ENCODE measurements at places on chromosomes 16 and 17.

DNA sequence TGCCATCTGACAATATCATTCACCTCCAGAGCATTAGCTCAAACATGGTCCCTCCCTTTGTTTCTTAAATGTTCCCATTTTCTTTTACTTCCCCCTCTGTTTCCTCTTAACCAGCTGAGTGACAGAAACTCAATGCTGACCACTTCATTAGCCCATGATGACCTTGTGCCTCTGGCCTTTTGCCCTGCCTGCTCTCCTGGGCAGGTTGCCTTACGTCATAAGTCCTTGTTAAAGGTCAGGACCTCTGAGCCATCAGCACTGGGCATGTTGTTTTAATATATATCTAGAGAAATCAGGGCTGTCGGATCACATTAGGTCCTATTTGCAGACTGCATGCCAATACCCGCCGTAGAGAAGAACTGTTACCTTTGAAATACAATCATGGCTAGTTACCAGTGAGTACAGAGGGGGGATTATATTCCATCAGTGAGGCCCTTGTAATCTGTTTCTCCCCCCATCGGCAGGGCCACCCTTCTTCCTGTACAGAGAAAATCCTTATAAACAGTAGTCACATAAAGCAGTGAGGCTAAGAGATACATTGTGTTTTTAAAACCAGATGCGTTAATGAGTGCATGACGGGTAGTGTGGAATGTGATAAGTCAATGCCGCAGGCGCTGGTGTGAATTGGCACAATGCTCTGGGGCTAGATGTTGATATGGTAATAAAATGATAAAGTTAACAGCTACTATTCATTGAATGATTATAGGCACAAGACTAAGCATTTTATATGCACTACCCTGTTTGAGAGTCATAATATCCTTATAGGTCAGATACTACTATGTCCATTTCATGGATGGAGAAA lies 94.3 kb upstream of the ZFHX3 start:
- DNase-seq: no peak

DNA sequence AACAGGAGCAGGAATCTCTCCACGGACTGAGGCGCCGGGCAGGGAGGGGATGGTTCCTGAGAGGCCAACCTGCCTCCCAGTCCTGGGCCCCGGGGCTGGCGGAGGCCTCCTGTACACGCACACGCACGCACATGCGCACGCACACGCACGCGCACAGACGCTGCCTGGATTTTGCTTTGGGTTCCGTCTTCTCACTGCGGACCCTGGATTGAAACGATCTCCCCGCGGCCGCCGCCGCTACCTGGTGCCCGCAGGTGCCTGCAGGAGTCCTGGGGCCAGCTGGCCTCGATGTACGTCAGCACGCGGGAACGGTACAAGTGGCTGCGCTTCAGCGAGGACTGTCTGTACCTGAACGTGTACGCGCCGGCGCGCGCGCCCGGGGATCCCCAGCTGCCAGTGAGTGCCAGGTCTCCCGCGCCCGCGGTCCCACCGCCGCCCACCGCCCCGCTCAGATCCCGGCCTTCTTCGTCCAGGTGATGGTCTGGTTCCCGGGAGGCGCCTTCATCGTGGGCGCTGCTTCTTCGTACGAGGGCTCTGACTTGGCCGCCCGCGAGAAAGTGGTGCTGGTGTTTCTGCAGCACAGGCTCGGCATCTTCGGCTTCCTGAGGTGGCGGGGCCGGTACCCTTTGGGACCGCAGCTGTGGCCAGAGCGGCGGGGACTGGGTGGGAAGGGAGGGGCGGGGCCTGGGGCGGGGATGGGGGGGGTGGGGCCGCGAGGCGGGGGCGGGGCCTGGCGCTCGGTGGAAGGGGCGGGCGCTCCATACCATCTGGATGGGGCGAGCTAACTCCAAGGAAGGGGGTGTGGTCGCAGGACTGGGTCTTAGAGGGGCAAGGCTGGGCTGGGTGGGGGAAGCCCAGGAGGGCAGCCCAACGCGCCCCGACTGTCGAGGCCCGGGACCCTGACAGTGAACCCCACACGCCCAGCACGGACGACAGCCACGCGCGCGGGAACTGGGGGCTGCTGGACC lies 12.3 kb downstream of the CES4A start:
- DNase-seq: peak; percentile 86

GRCh38 chr17:74274709-74275340 lies 791 bp downstream of the DNAI2 start:
- DNase-seq: no peak

- no peak for DNase-seq
These were observed 1.2 kb downstream of the EPN3 start for GRCh38 chr17:50533720-50534148.

DNA sequence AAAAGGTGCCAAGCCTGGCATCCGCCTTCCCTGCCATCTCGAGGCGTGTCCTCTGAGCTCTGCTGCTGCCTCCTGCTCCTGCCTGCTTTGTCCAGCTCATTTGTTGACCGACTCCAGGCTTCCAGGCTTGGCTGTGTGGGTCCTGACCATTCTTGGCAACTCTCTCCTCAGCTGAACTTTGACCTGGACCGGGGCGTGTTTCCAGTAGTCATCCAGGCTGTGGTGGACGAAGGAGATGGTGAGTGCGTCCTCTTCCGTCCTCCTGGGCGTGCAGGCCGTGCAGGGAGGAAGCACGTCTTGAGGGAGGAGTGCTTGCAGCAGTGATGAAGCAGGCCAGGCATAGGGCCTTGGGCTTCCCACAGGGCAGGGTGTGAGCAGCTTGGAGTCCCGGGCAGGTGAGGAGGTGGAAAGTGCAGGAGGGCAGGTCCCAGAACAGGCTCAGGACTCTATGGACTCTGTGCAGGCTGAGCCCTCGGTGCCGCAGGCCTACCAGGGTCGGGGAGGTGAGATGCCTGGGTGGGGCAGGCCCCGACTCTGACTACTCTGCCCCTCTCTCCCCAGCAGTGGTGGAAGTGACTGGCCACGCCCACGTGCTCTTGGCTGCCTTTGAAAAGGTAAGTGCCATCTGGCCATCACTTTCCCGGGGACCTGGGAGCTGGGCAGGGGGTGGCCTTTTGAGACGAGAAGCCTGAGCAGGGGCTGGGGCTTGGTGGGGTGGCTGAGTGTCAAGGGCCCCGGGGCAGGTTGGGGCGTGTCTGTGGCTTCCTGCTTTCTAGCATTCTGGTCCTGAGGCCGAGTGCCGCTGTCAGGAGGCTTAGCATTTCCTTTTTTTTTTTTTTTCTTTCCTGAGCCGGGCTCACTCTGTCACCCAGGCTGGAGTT lies 28.6 kb upstream of the NUDT16L1 start:
- DNase-seq: peak; percentile 64

DNA sequence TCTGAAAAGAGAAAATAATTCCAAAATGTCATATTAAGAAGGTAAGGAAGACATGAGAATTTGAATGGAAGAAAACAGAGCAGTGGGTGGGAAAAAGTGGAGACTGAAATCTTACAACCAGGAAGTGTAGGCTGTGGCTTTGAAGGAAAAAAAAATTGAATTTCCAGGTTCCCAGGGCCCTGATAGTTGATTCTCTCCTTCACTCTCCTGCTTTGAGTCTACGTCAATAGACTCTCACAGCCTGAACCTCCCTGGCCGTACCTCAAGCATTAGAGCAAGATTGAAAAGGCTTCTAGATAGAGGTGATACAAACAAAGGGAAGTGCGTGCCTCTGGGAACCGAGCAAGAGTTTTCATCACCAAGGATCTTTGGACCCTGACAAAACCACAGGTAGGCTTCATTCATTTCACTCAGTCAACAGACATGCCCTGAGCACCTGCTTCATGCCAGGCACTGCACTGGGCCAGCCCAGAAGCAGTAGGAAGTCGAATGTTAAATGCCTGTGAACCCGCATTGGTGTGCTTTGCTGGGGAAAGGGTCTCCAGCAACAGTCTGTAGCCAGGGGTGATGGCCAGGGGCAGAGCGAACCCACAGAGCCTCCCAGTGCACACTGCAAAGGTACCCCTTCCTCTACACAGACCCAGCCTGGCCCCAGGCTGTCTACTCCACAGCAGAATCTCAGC lies 163.9 kb downstream of the SLC39A11 start:
- DNase-seq: no peak

DNA sequence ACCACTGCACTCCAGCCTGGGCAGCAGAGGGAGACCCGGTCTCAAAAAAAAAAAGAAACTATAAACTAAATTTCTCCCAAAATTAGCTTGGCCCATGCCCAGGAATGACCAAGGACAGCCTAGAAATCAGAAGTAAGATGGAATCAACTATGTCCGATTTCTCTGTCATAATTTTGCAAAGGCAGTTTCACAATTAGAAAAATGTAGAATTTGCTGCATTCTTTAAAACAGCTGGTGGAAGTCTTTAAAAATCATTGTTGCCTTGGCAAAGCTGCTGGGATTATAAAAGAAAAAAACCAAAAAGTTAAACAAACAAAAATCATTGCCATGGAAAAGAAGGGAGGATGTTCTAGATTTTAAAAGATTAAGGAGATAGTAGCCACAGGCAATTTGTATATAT lies 32.4 kb downstream of the WWP2 start:
- no peak for DNase-seq

- DNase-seq: no peak
These were observed 5.7 kb downstream of the QPRT start for GRCh38 chr16:29684679-29685078.

DNA sequence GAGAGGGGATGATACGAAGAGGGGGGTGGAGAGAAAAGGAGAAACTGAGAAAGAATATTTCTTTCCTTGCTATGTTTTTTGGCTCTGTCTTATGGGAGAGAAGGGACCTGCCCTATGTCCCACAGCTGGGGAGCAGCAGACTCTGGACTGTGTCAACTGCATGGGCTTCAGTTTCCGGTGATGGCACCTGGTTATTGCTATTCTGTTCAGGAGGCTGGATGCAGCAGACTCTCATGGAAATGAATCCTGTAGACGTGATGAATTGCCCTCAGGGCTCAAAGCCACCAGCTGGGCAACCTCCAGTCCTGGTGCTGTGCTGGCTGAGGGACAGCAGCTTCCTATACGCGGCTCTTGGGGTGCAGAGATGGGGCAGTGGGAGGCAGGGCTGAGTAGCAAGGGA lies 121.2 kb downstream of the HAPSTR1 start:
- no peak for DNase-seq

DNA sequence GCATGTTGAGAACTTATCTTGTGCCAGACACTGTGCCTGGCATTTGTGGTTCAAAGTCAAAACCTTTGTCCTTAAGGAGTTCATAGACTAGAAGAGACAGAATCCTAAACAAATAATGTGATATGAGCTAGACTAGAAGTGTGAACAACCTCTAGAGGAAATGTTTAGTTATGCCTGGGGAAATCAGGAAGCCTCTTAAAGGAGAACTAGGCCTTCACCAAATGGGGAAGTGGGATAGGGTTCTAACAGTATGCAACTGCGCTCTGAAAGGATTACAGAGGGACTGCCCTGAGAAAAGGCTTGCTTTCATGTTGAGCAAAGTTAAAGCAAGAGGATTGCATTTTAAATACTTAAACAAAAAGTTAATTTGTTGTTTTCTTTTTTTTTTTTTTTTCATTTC lies 4.9 kb downstream of the RUNDC1 start:
- peak; percentile 72 for DNase-seq

- DNase-seq: no peak
These were observed 460.6 kb downstream of the KCNJ2 start for GRCh38 chr17:70629902-70630301.

- DNase-seq: no peak
These were observed 15.2 kb downstream of the RABEP1 start for GRCh38 chr17:5297245-5297644.

DNA sequence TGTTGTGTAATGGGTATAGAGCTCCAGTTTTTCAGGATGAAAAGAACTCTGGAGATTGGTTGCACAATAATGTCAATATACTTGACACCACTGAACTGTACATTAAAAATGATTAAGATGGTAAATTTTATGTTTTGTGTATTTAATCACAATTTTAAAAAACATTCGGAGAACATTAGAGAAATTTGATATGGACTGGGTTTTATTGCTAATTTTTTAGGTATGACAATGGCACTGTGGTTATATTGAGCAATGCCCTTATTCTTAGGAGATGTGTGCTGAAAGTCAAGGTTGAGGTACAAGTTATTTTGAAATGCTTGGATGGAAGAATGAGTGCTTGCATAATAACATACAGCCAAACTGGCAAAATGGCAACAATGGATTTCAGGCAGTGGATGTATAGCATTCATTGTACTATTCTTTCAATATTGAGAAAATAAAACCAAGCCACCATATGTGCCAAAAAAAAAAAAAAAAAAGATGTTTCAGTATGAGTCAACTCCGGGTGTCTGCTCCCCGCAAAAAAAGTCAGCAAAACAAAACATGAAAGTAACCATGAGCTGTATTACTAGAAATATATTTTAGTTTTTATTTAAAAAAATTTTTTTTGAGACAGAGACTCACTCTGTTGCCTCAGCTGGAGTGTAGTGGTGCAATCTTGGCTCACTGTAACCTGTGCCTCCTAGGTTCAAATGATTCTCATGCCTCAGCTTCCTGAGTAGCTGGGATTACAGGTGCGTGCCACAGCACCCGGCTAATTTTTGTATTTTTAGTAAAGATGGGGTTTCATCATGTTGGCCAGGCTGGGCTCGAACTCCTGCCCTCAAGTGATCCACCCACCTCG lies 19.8 kb downstream of the HOXB1 start:
- DNase-seq: peak; percentile 61

DNA sequence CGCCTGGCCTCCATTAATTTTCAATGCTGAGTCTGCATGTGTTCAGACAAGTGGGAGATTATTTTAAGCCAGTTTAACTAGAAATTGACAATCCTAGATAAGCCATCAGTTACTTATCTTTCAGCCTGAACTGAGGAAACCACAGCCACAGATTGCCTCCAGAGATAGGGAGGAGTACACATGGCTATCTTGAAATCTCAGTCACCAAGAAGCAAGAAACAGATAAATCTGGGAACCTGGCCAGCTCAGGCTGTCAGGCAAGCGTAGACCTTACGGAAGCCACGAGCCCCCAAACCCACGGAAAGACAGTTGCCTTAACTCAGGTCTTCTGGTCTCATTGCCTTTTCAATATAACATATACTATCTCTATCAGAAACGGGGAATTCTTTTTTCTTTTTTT lies 2.0 kb upstream of the GLG1 start:
- no peak for DNase-seq

DNA sequence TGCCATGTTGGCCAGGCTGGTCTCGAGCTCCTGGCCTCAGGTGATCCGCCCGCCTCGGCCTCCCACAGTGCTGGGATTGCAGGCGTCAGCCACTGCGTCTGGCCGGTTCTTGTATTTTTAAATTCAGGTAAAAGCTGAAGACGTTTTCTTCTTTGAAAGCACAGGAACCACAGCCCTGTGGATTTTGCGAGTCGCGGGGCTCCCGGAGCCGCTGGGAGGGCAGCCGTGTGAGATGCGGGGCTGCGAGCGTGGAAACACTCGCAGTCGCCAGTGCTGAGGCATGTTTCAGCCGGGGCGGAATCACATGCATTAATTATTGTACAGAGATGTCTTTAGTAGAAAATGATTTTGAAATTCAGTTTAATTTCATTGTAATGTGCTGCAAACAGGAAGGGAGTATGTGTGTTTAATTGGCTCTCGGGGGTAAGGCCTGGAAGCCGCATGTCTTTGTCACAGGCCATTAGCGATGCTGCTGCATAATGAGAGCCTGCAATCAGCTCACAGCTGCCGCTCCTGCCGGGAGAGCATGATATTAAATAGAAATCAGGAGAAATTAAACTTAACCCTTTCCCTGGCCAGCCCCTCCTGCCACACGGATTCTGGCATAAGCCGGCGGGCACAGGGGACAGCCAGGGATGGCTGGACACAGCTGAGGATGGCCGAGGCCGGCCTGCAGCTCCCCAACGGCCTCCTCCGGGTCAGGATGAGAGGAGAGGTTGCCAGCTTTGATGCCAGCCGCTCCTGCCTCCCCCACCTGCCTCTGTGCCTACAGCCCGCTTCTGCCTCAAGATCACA lies 35.4 kb upstream of the CDH15 start:
- no peak for DNase-seq

GRCh38 chr16:50261160-50261706 lies 5.1 kb upstream of the ADCY7 start:
- DNase-seq: no peak

- DNase-seq: no peak
These were observed 28.3 kb upstream of the SLC38A10 start for GRCh38 chr17:81323411-81323868.

All from GM20000 (cell line).